Activated CD8-positive, alpha-beta memory T cell treated with anti-CD3 and anti-CD28 coated beads for 4 hours (primary cell): ENCODE measurements at places on chromosomes 1 and 21.
A peak's percentile ranks its signal among the peaks of the same experiment; 100 is the strongest.

DNA sequence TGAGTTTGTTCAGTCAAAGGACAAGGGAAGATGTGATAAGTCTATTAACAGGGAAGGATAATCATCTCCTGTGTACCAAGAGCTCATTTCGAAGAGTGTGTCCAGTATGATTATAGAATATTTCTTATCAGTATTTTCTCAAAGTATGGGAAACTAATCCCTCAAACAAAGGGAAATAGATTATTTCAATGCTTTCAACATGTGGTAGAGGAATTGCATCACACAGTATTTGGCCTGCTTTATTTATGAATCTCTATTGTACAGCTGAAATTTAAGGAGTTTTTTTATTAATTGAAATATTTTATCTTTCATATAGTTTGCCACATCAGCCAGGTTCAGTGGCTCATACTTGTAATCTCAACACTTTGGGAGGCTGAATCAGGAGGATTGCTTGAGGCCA lies 151.0 kb downstream of the CLEC20A start:
- no peak for DNase-seq

DNA sequence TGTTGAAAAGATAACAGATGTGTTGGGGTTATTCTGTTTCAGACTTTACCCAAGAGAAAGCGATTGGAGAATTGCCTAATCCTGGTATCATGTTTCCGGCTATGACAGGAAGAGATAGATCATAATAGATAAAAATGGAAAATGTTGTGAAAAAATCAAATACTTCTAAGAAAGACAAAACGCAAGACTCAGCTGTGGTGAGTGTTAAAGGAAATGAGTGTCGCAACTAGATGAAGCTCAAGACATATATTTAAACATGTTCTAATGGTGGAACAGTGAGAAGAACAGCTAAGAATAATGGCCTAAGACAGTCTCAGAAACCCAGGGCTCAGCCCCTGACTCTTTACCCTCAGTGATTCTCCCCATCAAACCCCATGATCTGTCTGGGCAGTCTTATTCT lies 426.7 kb upstream of the RUNX1 start:
- no peak for DNase-seq

GRCh38 chr1:203229471-203230135 lies at the start of gene CHIT1:
TSS of gene CHIT1 (minus strand) at chr1:203229673. CDS start at chr1:203229636, 37 bp downstream.
- no peak for DNase-seq

DNA sequence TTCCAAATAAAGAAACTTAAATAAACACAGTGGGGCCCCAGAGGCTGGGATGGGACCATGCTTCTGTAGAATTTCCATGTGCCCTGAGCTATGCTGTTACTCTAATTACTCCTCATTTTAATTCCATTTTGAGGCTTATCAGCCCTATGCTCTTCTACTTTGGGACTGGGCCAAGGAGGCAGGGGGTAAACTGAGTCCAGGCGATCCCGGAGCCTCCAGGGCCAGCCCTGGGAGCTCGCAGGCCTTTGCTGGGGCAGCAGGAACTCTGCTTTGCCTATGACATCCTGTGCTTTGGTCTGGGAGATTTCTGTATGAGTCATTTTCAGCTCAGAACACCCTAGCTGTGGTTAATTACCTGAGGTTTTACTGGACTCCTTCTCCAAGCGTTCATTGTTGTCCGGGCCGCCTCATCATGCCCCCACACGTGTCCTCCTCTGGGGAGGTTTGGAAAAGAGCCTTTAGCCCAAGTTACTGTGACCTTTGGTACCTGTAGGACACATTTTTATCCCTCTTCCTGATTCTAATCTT lies 95.7 kb downstream of the RHOU start:
- DNase-seq: no peak

- DNase-seq: no peak
Observed at GRCh38 chr1:192724670-192725069, 84.2 kb upstream of the RGS2 start.

- no peak for DNase-seq
Observed at GRCh38 chr1:184930645-184931044, 43.7 kb downstream of the NIBAN1 start.

- DNase-seq: no peak
Observed at GRCh38 chr1:64167176-64167575, 36.2 kb upstream of the UBE2U start.

- no peak for DNase-seq
Observed at GRCh38 chr1:32861904-32862695, 8.6 kb downstream of the FNDC5 start.

DNA sequence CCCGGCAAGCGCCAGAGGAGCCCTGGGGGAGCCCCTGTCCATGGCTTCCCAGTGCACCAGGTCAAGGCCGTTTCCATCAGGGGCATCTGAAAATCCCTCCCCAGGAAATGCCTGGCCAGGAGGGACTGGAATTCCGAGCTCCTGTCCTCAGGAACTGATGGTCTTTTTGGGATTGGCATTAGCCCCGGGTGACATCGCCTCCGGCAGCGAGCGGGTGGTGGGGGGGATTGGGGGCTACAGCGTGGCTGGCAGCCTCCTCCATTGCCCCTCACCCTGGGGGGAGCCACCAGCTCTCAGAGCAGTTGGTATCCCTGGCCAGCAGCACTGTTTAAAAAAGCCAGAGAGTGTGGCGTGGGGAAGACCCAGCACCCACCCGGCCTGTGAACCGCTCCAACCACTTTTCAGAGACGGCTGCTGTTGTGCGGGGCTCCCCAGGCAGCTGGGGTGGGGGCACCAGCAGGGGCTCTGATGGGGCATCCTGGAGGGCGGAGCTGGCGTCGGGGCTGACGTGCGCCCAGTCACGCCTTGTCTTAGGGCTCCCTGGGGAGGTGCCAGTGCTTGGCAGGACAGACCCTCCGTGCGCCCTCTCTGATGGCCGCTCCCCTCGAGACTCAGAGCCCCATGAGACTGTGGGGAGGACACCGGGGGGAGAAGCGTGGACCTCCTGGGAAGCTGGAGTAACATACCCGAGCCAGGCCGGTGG lies 62.9 kb upstream of the TTC34 start:
- DNase-seq: no peak

- DNase-seq: no peak
Observed at GRCh38 chr21:32565856-32566465, 19.4 kb downstream of the TCP10L start.

DNA sequence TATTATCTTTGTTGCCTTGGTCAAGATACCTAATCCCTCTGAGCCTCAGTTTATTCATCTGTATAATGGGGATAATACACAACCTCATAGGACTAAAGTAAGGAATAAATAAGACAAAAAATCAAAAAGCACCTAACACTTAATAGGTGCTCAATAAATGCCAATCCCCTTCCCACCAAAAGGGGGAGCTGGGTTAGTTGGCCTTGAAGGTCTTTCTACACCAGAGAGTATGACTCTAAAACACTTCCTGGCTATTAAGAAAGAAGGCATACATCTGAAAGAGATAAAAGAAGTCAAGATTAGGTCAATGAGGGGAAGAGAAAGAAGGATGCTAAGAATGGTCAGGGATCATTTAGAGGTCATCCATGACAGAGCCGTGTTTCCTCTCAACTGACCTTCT lies 11.1 kb downstream of the VSIG8 start:
- DNase-seq: no peak

- DNase-seq: no peak
Observed at GRCh38 chr1:232249339-232249738, 380.6 kb downstream of the SIPA1L2 start.

- DNase-seq: no peak
Observed at GRCh38 chr1:157371826-157372225, 180.5 kb downstream of the FCRL5 start.

DNA sequence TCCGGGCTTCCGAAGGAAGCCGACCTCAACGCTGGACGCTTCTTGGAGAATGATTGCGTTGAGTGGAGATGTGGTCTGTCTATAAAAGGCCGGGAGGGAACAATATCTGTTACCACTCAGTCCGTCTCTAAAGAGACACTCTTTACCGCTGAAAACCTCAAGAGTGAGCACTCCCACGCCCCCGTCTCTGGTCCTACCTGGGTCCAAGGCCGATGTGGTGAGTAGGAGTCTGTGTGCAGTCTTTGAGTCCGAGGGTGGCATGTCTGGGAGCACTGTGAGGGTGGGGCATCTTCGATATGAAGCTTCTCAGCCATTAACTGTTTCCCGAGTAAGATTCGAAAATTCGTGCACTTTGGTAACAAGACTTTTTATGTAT lies 576 bp downstream of the ZFP69 start:
- DNase-seq: no peak

- DNase-seq: no peak
Observed at GRCh38 chr1:5944154-5944842, 47.9 kb downstream of the NPHP4 start.

DNA sequence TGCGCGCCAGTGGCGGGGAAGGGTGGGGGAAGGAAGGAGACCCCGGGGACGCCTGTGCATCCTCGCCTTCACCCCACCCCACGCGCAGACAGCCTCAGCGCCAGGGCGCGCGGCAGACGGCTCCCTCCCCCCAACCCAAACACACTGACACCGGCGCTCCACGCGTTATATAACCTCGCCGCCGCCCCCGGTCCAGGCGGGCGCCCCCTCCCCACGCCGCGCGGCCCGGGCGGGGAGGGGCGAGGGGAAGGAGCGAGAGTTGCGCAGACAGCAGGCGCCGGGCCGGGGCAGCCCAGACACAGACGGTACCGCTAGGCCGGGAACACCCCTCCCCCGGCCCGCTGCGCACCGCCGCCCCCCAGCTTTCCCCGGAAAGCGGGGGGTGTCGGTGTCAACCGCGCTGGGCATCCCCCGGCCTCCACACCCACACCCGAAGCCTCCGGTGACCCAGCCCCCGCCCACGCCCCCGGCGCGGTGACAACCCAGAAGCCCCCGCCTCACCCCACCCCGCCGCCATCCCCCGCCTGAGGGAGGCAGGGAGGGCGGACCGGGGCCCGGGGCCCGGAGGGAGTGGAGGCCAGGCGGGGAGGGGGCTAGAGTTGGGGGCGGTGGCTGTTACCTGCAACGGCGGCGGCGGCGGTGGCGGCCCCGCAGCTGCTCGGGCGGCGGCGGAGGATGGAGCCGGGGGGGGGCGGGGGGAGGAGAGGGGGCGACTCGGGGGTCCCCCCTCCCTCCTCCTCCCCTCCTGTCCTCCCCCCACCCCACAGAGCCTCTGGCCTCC lies 432 bp downstream of the AKT3 start:
- DNase-seq: peak; percentile 71

DNA sequence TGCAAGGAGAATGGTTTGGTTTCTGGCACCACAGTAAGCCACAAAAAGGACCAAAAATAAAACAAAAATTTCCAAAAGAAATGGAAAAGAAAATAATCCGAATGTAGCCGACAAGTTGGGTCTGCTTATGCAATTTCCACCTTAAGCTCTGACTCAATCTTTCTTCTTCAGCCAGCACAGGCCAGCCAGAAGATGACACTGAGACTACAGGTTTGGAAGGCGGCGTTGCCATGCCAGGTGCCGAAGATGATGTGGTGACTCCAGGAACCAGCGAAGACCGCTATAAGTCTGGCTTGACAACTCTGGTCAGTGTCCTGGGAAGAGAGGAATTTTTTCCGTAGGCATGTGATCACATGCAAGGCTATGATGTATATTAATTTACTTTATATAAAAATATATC lies 23.4 kb downstream of the PDPN start:
- no peak for DNase-seq

DNA sequence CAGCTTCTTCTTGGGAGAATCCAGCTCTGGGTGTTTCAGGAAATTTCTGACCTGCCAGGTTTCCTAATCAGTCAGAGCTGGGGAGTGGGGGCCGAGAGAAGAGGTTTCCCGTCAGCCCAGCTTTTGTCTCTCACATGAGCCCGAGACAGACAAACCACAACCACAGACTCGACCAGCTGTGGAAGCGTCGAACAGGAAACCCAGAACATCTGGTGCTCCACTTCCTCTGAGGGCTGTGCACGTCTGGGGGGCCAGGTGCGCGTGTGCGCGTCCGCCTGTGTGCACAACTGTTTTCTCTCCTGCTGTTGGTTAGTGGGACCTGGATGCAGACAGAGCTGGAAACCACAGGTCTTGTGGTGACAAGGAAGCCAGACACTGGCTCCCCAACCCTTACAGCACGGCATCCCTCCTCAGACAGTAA lies 113.0 kb upstream of the SLC25A33 start:
- peak; percentile 47 for DNase-seq

GRCh38 chr1:11482198-11482597 lies 3.2 kb downstream of the DISP3 start:
- no peak for DNase-seq

- DNase-seq: no peak
Observed at GRCh38 chr1:33378976-33379375, 51.9 kb downstream of the PHC2 start.

DNA sequence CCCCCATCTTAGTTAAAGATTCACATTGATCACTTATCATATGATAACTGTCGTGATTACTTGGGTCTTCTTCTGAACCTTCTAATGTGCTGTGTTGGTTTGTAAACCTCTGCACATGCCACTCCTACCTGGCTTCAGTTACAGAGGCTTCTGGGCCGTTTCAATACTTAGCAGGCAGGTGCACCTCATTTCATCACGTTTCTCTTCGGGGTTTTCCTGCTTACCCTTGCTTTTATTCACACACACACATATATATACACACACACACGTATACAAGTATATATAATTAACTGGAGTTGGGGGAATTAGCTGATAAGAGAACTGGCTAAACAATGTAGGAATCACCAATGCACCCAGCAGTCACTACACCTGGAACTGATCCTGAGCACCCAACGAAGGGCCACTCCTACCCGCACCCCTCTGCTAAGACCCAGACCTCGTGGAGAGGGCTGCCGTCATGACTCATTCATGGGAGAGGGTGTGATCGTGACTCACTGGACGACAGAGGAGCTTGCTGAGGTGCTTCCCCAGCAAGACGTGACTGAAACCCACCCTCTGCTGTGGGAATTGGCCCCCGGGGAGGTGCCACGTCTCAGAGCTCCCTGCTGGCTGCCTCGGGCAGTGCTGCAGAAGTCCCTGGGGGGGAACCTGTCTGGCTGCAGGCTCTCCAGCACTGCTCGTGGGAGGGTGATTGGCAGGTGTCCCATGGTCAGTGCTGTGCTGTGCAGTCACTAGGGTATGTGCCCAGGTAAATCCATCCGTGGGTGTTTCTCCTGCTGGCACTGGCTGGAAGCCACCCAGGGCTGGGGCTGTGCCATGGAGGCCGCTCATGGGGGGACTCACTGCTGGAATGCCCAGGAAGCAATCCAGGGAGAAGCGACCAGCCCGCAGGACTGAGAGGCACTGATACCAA lies 166.6 kb downstream of the DYRK1A start:
- DNase-seq: no peak

DNA sequence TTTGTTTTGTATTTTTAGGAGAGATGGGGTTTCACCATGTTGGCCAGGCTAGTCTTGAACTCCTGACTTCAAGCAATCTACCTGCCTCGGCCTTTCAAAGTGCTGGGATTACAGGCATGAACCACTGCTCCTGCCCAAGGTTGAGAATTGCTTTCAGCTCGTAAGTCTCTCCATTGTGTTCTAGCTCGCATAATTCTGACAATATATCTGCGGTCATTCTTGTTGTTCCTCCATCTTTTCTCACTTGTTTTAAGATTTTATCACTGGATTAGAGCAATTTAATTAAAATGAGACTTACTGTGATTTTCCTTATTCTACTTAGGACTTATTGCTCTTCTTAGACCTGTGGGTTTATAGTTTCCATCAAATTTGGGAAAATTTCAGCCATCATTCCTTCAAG lies 102.9 kb downstream of the AHCTF1 start:
- DNase-seq: no peak

GRCh38 chr1:32813941-32814739 lies 3.0 kb downstream of the YARS1 start:
- no peak for DNase-seq

GRCh38 chr21:37534431-37534830 lies 167.9 kb downstream of the DYRK1A start:
- DNase-seq: no peak

GRCh38 chr1:212698467-212699103 lies 1.1 kb downstream of the BATF3 start:
- no peak for DNase-seq

- DNase-seq: no peak
Observed at GRCh38 chr1:11298390-11299224, 25.6 kb downstream of the UBIAD1 start.
